Heart right ventricle (tissue), 16 donors: ENCODE measurements at places on chromosomes 16 and 17. TPM values are rescaled to one million over a fixed set of nuclear protein-coding genes. Genes with fewer than 3 reads are reported as not detected.
A peak's percentile ranks its signal among the peaks of the same experiment; 100 is the strongest.

GRCh38 chr16:80433623-80434022 lies 107.2 kb upstream of the DYNLRB2 start:
- H3K36me3 ChIP-seq = no peaks in the 10 kb centered on the region
- no peak for DNase-seq
- H3K4me1 ChIP-seq = no peaks in the 10 kb centered on the region
- no peak overlapping the region for H3K4me3 ChIP-seq
- no peak overlapping the region for H3K27ac ChIP-seq
- H3K27me3 ChIP-seq = no peaks in the 10 kb centered on the region

FBXW10 gene
- total RNA-seq = not detected

NDEL1 gene
- total RNA-seq = 30.1 TPM

CCL14 gene
- 3.1 TPM for total RNA-seq

SLC13A2 gene
- not detected for total RNA-seq

DNA sequence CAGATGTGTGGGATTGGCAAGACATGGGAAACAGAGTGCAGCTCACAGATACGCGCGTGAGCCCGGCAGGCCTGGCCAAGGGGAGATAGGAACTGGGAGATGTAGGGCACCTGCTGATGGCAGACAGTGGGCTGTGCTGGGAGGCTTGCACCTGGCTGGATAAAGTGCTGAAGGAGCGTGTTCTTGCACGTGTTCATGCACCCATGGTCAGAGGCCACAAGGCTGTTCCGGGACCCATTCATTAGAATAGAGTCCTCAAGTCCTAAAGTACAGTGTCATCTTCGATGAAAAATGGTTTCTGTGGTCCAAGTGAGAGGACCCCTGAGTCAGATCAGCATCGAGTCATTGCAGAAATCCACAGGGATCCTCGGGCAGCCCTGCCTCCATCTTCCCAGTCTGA lies 236.4 kb downstream of the CCDC182 start:
- DNase-seq = no peak
- H3K36me3 ChIP-seq = no peaks in the 10 kb centered on the region
- no peaks in the 10 kb centered on the region for H3K27me3 ChIP-seq
- peaks cover 21% of the 10 kb centered on the region for H3K4me1 ChIP-seq
- no peak overlapping the region for H3K4me3 ChIP-seq

- H3K27me3 ChIP-seq = no peaks in the 10 kb centered on the region
- H3K4me3 ChIP-seq = no peak overlapping the region
- H3K36me3 ChIP-seq = no peaks in the 10 kb centered on the region
- no peaks in the 10 kb centered on the region for H3K4me1 ChIP-seq
Measured at GRCh38 chr16:58284031-58284430, 10.8 kb downstream of the PRSS54 start.

GRCh38 chr16:48232493-48233040 lies 11.5 kb upstream of the LONP2 start:
- no peak for DNase-seq
- no peak overlapping the region for H3K4me3 ChIP-seq
- no peaks in the 10 kb centered on the region for H3K4me1 ChIP-seq
- no peak overlapping the region for H3K27ac ChIP-seq
- H3K36me3 ChIP-seq = no peaks in the 10 kb centered on the region
- no peaks in the 10 kb centered on the region for H3K27me3 ChIP-seq

GRCh38 chr17:32335046-32335445 lies 6.9 kb downstream of the C17orf75 start:
- DNase-seq = no peak
- no peak overlapping the region for H3K4me3 ChIP-seq
- no peaks in the 10 kb centered on the region for H3K27me3 ChIP-seq
- H3K4me1 ChIP-seq = no peaks in the 10 kb centered on the region
- H3K27ac ChIP-seq = no peak overlapping the region

GRCh38 chr17:82019690-82020571 lies 2.7 kb downstream of the CENPX start:
- H3K27me3 ChIP-seq = no peaks in the 10 kb centered on the region
- DNase-seq = peak; percentile 70
- peaks cover 29% of the 10 kb centered on the region for H3K4me1 ChIP-seq
- peaks cover 4% of the 10 kb centered on the region for H3K36me3 ChIP-seq

- no peak overlapping the region for H3K27ac ChIP-seq
- no peaks in the 10 kb centered on the region for H3K4me1 ChIP-seq
- peaks cover 4% of the 10 kb centered on the region for H3K36me3 ChIP-seq
- H3K4me3 ChIP-seq = no peak overlapping the region
Measured at GRCh38 chr16:56344518-56345405, 80.6 kb downstream of the AMFR start.
